ENCODE measurements at places on chromosomes 7 and 10.

DNA sequence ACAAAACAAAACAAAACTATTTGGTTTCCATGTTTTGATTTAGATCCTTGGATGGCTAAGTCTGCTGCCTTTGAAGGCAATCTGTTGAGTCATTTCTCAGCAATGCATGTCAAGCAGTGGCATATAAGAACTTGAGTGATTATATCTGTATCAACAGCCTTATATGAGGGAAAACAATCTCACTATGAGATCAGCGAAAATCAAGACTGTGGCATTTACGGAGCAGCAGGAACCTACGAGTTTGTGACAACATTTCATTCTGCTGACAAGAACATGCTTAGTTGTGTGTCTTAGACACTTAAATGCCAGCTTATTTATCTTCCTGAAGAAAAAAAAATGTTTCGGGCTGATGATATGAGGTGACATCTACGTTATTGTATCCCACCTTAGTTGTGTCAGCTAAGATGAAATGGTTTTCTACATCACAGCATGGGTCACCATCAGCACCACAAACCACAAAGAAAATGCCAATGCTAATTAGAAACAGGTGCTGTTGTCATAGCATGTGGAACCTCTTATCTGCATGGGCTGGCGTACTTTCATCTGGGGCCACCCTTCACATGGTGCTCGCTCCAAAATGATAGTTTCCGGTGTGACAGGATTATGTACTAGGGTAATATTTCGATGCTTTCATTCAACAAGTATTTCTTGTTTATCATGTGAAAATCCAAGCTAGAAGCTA is 1085.5 kb downstream of the SORCS1 start:
- DNase-seq, result peak; percentile 78

DNA sequence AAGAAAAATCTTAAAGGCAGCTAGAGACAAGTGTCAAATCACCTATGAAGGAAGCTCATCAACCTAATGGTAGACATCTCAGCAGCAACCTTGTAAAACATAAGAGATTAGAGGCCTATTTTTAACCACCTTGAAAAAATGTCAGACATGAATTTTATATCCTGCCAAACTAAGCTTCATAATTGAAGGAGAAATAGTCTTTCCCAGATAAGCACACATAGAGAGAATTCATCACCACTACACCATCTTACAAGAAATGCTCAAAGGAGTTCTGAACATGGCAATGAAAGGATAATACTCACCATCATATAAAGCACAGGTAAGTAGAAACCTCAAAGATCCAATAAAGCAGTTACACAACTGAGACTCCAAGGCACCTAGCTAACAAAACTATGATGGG is 156.5 kb downstream of the ZEB1 start:
- DNase-seq, result no peak

DNA sequence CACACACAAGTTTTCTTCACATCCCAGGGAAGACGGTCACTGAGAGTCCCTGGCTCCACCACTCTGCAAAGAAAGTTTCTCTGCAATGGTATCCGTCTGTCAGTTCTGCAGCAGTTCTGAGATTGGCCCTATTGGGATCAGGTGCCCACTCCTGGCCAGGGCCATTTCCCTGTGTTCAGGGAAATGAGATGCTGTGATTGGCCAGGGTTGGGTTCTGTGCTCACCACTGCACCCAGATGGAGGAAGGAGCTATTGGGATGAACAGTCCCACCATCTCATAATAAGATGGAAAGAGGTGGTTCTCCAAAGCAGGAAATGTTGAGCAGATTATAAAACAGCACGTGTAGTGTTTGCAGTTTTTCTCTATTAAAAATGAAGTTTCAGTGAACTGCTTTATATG is 13.3 kb upstream of the PIP4K2A start:
- DNase-seq, result no peak

DNA sequence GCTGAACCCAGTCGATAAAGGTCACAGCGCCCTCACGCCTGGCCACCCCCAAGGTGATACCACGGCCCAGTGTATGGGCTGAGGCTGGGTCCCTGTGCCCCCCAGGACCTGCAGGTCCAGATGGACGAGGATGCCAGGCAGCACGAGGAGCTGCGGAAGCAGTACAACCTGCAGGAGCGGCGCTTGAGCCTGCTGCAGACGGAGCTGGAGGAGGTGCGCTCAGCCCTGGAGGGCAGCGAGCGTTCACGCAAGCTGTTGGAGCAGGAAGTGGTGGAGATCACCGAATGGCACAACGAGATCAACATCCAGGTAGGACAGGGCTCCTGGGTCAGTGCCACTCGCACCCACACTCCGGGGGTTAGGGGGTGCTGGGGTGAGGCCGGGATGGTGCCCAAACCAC is 24.2 kb upstream of the ARPC1A start:
- DNase-seq, result no peak

- DNase-seq, result no peak
These were observed 10.5 kb downstream of the DDX56 start for GRCh38 chr7:44563171-44563679.

DNA sequence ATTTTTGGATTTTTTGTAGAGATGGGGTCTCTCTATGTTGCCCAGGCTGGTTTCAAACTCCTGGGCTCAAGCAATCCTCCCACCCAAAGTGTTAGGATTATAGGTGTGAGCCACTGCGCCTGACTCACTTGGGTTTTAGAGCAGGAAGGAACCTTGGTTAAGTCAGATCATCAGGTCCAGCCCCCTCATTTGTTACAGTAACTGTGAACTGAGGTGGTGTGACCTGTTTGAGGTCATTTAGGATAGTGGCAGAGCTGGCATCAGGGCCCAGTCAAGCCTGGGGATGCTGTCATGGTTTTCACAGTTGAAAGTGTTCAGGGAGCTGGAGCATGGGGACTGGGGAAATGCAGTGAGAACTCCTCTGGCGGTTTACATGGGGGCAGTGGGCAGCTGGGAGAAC is 159.6 kb downstream of the TAX1BP1 start:
- no peak for DNase-seq

DNA sequence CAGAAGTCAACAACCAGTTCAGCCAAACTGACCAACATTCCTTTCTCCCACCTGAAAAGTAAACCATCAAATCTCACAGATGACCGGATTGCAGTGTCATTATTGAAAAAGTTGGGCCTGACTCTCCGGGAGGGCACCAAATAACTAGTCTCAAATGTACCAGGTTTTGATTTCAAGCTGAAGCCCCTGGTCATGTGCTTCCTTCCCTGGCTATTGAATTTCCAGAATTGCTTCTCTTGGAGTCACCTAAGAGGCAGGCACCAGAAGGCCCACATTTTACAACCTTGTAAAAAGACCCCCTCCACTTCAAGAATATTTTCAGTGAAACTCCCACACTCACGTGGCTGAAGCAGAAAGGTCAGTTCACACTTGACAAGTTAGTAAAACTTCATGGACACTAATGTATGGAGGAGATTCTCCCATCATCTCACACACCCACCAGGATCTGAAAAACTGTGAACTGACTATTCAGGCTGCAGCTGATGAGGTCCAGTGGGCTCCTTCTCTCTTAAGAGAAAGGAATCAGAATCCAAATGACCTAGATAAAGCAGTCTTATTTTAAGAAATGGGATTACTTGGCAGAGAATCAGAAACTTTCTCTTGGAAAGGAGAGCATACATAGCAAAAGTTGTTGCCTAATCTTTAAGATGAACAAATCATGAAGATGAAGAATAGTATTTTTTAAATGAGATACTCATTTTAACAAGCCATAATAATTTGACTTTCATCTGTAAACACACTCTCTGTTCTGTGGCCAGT is 53.6 kb downstream of the DLD start:
- no peak for DNase-seq

GRCh38 chr10:89235073-89235798 is 16.3 kb downstream of the LIPA start:
- peak; percentile 73 for DNase-seq

DNA sequence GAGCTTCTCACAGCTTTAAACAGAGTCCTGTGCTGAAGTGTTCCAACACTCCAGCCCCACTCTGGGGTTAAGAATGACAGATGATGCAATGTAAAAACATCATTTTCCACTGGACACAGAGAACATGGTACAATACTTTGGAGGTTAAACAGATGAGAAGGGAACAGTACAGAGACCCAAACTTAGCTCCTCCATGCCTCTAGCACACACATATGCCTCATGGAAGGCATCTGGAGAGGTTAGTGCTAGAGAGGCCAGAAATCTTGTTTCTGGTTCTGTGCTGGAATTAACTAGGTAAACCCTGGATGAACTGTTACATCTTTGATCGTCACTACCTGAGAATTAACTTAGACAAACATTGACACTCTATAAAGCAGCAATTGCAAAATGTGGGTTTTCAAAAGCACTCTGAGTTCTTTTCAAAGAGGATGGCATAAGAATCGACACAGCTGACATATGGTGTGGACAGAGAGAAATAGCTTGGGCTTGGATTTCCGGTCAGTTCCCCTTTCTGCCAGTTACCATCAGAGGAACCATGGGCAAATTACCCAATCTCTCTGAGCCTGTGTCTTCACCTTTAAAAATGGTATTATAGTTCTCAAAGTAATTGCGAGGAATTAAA is 81.9 kb downstream of the KCNMA1 start:
- peak; percentile 35 for DNase-seq

- peak; percentile 75 for DNase-seq
These were observed 93.3 kb downstream of the CUL2 start for GRCh38 chr10:34996843-34997242.

DNA sequence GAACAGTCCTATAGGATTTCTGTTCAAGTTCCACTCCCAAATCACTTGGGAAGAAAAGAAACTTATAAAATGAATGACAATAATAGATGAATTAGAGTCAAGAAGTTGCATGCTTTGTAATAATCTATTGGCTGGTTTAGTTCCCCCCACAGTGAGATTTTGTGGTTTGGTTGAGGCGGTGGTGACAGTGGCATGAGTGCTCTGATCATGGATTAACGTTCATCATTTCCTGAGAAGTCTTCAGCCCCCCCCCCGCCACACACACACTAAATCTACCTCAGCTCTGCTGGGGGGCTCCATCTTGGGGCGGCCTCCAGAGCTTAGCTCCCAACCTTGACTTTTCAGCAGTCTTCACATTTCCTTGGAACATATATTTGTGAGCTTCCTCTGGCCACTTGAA is 121.7 kb downstream of the ABCA13 start:
- DNase-seq, result no peak

Measured in foreskin fibroblast (primary cell).